ENCODE measurements at places on chromosomes 1 and 21.
A peak's percentile ranks its signal among the peaks of the same experiment; 100 is the strongest.

DNA sequence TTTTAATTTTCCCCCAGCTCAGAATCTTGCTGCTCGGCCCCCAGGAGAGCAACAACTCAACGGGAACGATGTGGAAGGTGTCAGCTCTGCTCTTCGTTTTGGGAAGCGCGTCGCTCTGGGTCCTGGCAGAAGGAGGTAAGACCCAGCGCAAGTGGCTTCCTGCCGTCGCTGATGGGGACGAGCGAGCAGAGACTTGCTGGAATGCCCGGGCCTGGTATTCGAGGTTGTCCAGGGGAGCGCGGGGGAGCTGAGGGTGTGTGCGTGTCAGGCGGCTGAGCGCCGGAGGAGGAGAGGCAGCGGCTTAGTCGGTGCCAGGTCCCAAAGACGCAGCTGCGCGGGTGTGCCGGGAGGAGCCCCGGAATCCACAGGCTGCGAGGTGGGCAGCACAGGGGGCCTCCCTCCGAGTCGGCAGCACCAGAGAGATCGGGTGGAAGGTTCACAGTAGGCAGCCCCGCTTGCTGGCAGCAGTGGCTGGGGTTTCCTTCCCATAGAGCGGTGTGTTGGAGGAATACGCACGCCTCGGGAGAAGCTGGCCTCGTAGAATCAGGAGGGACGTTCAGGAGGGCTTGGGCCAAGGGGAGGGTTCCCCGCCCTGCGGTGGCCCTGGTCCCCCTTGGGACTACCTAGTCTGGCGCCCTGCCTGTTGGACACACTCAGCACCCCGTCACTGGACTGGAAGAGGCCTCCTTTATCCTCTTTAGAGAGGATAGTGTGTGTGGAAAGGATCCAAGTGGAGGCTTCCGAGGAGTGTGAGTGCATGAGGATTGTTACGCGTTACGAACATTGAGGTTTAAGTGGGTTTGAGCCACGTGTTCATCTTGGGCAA is 547 bp downstream of the PDPN start:
- peak; percentile 31 for DNase-seq

DNA sequence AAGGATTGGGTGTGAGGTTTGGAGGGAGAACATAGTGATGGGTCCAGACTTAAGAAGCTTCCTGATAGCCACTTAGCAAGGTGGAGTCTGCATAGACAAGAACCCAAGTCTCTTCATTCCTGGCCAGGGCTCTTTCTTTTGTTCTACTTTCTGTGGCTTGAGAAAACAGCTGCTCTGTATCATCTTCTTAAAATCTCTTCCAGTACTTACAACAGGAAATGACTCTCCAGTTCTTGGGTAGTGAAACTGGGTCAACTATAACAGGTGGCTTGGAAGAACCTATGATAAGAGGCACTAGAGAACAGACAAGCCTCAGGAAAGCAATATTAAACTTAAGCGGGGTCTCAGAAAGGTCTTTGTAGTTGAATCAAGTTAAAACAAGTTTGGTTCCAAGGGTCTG is 148.1 kb upstream of the USP24 start:
- DNase-seq = no peak

DNA sequence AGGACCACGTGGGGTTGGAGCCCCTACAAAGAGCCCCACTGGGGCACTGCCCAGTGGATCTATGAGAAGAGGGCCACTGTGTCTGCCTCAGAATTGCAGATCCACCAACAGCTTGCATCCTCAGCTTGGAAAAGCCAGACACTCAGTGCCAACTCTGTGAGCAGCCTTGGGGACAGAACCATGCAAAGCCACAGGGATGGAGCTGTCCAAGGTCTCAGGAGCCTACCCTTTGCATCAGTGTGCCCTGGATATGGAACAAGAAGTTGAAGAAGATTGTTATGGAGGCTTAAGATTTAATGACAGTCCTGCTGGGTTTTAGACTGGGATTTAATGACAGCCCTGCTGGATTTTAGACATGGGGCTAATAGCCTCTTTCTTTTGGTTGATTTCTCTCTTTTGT is 1670.9 kb downstream of the PLA2G4A start:
- peak; percentile 1 for DNase-seq

DNA sequence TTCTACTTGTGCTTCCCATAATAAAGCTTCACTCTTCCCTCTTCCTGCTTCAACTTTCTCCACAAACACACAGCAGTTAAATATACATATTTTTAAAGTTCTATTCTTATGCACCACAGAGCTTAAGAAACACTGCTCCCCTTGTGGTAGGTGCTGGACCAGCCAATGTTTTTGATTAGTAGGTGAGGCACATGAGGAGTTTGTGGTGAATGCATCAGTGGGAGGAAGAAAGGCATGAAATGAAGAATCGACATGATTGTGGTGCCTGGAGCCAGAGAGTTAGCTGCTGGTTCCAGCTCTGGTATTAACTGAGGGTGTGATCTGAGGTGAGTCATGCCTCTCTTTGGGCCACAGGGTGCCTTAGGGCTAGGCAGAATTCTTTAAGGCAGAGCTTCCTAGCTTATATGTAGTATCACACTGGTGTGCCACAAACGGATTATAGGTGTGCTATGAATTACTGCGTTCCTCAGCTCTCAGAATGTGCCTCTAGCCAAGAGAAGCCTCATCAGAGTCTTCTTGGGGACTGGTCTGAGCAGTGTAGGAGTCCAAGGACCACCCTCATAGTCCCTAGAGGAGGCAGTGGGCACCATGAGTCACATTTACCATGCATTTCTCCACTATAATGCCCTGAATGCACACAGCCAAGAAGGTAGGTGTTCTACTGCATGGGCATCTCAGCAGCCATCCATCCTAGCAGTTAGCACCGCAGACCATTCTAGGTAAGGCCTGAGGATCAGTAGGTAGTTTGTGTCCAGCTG is 97.4 kb upstream of the SGIP1 start:
- peak; percentile 70 for DNase-seq

DNA sequence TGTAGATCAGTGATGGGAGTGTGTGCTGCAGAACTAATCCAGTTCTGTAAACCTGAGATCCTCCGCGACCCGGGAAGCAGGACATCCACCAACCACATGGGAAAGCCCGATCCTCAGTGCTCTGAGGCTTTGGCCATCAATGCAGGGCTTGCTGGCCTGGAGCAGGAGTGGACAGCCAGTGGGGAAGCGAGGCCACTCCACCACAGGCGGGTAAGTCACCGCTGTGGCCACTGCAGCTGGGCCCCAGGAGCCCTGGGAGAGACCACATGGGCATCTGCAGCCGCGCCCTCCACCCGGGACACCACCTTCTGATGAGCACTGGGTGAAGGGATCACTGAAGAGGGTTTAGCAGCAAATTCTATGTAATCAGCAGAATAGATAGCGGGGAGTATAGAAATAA is 811 bp downstream of the KRTAP12-1 start:
- DNase-seq = no peak

DNA sequence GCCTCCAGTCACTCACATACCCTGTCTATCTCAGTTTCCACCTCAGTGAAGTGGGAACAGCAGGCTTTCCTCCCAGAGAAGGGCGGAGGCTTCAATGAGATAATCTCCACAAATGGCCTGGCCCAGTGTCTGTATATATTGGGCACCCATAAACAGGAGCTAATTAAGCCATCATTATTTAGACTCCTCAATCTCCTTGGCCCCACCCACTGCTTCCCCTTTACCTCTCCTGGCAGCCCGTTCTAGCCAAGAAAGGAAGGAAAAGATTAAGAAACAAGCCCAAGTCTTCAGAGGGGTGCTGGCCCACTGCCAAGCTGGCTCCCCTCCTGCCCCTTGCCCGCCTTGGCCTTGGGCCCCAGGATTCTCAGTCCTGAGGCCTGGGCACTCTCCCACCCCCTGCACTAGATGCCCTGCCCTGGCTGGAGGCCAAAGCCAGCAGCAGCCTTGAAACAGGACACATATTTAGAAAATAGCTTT is 15.9 kb upstream of the EPB41 start:
- no peak for DNase-seq

- DNase-seq = no peak
Measured at GRCh38 chr1:177705839-177706238, 264.0 kb downstream of the SEC16B start.

GRCh38 chr1:150537732-150538684 is 11.2 kb upstream of the ADAMTSL4 start:
- peak; percentile 93 for DNase-seq

- DNase-seq = no peak
Measured at GRCh38 chr1:47687631-47688460, 250.0 kb downstream of the FOXD2 start.

DNA sequence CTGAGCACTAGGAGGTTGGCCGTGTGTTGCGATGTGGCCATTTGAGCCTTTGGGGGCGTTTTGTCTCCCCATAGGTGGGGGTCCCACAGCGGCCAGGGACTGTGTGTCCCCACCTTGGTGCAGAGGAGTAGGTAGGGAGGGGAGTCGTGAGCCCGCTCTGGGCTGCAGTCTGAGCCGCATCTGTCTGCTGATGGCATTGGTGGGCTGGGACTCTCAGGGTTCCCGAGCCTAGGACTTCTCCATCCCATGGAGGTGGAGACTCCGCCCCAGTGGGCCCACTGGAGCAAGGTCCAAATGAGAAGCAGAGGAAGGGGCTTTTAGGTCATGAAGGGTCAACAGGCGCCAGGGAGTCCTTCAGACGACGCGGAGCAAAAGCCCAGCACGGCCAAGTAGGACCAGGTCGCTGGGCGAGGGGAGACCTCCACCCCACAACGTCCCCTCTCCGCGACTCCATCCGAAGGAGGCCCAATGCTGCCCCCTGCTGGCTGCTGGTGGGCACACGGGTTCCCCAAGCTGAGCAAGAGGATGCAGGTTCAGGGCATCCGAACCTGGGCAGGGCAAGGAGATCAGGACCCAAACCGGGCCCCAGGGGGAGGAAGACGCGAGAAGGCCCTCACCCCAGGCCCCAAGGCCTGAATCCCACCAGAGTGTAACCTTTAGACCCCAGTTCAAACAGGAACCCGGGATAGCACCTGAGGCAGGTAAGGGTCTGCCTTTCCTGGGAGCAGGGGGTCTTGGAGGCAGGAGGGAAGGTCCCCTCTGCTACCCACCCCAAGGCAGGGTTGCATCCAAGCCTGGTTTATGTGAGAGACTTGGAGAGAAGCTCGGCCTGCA is 14.9 kb downstream of the TTC34 start:
- peak; percentile 6 for DNase-seq

DNA sequence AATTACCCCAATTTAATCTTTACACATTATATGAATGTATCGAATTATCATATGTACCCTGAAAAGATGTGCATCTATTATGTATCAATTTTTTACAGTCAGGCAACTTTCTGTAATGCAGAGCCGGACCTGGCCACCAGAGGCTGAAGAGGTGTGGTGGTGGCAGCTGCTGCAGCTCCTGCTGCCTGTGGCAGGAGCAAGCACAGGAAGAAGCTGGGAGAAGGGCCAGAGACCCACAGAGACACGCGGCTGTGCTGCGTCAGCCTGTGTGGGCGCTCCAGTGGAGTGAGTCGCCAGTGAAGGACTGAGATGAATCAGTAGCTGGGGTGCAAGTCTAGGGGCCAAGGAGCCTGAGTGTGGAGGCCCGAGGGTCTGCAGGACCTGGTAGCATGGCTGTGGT is 74.3 kb upstream of the COG2 start:
- no peak for DNase-seq

GRCh38 chr1:30318864-30319718 is 404.3 kb downstream of the MATN1 start:
- no peak for DNase-seq

DNA sequence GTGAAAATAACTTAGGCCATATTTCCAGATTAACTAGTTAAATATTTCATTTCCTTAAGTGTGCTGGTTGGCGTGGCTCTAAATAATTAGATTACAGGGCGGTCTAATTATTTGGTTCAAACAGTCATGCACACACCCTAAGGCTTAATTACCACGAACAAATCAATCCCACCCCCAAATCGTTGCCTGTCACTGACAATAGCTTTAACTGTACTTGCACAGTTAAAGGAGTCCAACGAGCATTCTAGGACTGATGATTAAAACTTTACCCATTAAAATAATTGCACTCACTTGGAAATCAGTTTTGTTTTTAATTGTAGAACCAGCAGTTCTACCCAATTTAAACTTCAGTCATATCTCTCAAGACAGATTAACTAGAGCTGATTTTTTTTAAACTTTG is 1.5 kb upstream of the POU2F1 start:
- no peak for DNase-seq

GRCh38 chr21:41706263-41706639 is 60.6 kb downstream of the RIPK4 start:
- DNase-seq = no peak

- DNase-seq = no peak
Measured at GRCh38 chr1:54866801-54867716, 19.9 kb downstream of the DHCR24 start.

- no peak for DNase-seq
Measured at GRCh38 chr1:22652881-22653316, at the start of gene C1QB. Gene C1QB (plus strand): TSS chr1:22653236. CDS start chr1:22659463, 6,227 bp downstream.

- DNase-seq = peak; percentile 82
Measured at GRCh38 chr1:50265790-50266314, 157.1 kb downstream of the ELAVL4 start.

DNA sequence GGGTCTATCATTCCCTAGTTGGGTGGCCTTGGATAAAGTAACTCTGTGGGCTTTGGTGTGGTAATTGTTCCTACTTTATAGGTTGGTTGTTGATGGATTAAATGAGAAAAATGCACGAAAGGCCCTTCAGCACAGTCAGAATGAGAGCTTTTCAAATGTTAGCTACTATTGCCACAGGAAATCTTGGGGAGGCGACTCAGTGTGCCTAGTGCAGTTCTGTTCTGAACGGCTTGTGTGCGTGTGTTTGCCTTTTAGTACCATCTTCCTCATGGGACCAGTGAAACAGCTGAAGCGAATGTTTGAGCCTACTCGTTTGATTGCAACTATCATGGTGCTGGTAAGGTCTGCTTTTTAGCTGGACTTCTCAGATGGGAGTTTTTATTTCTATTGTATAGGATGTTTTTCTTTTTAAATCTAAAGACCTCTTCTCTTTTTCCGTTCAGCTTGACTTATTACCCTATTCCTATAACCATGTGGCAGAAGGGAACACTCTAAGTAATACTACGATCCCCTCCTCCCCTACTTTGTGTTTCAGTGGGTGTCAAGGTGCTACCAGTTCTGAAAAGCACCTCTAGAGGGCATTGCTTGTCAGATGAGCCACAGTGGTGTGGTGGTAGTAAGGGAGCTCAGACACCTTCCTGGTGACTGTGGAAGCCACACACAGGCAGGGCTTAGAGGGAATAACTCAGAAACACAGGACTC is 9.2 kb downstream of the SFT2D2 start:
- peak; percentile 48 for DNase-seq

DNA sequence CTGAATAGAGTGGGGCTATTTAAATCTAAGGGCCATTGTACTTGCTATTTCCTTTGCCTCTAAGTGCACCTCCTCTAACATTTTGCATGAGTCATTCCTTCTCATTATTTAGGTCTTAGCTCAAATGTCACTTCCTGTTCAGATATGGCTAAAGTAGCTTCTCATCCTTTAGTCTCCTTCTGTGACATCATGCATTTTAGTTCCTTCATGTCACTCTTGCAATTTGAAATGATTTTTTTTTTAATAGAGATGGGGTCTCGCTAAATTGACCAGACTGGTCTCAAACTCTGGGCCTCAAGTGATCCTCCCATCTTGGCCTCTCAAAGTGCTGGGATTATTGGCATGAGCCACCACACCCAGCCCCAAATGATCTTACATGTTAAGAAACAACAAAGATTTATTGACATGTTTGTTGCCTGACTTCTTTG is 6.6 kb downstream of the TBX19 start:
- peak; percentile 41 for DNase-seq

All from fibroblast of skin of scalp (primary cell).